ENCODE measurements at places on chromosomes 1 and 21.

- no peak for DNase-seq
Observed at GRCh38 chr1:207648334-207649209, 3.6 kb downstream of the CR1L start.

DNA sequence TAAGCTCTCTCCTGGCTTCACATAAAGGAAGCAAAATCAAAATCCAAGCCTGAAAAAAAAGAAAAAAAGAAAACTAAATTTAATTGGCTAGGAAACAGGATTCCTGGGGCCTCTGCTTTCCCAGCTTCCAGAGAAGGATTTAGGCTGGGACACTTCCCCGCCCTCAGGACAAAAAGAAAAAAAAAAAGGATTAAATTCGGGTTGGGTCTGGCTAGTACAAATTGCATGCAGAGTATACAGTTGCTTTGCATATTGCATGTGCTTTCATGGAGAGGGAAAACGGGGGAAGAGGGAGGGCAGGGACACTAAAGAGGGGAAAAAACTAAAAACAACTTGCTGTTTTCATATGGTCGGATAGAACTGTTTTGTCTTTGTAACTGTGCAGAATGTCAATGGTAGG, 42.7 kb downstream of the OLIG1 start:
- no peak for DNase-seq

GRCh38 chr1:30411206-30411605, 312.2 kb downstream of the MATN1 start:
- DNase-seq: no peak

DNA sequence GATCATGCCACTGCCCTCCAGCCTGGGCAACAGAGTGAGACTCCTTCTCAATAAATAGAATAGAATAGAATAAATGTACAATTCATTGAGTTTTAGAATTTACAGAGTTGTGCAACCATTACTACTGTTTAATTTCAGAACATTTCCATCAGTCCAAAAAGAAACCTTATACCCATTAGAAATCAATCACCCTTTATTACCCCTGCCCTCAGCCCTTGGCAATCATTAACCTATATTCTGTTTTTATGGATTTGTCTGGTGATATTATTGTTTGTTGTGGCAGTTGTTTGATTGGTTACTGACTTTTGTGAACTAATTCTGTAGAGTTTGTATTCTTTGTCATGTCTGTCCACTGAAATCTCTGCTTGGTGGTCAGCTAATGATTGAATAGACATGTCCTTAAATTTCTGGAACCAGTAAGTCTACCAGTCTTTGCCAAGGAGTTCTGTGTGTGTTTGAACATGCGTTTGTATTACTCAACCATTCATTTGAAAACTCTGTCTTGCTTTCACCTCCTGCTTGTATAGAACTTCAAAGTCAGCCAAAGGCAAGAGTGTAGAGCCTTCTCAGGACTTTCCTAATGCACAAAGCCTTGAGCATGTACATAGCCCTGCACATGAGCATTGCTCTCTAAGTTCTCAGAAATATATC, 208.8 kb downstream of the GPR52 start:
- no peak for DNase-seq

DNA sequence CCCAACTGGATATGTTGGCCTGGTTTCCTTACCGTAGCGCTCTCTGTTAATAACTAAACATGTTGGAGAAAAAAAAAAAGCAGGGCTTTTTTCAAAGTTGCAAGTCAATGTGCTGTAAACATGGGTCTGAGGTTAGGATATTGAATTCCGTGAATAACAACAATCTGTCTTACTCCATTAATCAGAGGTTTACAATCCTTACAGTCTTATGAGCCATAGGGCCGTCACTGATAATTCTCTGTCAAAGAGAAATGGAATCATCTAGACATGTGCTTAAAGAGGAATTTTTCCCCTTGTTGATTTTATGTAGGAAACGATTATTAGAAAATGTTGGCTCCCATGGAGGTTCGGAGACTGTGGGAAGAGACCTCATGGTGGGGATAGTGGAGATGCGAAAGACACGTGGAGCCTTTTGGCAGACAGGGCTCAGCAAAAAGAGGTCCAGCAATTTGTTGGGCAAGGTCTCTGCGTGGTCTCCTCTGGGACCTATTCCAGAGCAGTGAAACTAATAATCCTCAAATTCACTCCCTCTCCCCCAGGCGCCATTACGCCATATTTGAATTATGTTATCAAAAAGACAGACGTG, 83.5 kb upstream of the CLDN14 start:
- no peak for DNase-seq

DNA sequence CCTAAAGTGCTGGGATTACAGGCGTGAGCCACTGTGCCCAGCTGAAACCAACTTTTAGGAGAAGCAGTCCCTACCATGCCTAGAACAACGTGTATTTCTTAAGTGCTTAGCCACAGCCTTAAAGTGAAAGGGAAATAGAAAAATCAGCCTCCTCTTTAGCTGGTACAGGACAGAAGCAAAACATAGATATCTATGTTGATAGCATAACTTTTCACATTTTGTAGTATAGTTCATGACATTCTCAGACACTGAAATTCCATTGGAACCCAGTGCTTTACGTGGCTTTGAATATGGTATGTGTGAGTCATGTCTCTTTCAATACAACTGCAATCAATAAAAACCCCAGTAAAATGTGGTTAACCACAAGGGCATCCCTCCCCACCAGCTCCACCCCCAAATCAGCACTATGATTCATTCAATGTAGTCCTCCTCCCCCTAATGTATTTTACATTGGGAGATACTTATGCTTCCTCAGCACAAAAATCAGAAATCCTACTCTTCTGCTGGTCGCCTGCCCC, 32.1 kb downstream of the TGFB2 start:
- DNase-seq: no peak

GRCh38 chr1:151885479-151885878, 23.8 kb downstream of the THEM4 start:
- DNase-seq: no peak

GRCh38 chr1:43531906-43532584, 1.4 kb downstream of the PTPRF start:
- no peak for DNase-seq

DNA sequence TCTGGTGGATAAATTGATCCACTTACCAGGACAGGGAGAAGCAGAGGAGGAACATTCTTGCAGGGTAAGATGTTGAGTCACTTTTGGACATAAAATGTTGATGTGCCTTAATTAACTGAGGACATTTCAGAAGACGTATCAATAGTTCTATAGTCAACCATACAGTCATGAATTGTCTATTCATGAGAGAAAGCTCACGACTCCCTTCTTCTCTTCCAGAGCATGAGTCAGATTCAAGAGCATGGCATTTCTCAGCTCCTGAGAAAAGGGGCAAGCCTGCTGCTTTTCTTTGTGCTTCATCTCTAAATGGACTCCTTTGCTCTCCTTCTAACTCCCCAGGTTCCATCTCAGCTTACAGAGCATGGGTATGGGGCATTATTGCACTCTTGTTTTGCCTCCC, 55.7 kb downstream of the ADGRL4 start:
- DNase-seq: no peak

- no peak for DNase-seq
Observed at GRCh38 chr1:96374076-96374762, 347.4 kb upstream of the PTBP2 start.

- DNase-seq: no peak
Observed at GRCh38 chr21:36325373-36326010, 5.5 kb downstream of the MORC3 start.

GRCh38 chr1:88610687-88611086, 73.4 kb upstream of the PKN2 start:
- DNase-seq: no peak

DNA sequence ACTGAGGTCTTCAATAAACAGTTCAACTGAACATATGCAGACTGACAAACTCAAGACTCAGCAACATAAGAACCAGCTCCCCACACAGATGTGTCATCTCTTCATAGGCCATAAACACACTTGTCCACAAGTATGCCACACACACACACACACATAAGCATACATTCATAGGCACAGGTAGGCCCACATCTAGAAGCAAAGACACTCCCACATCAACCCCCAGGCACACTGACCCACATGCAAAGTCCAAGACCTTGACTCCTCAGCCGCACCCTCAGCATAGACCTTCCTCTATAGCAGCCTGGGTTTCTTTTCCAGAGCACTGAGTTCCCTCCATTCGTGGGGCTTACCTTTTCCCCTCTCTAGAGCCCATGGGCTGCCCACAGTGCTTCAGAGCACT, 1.4 kb downstream of the LAD1 start:
- no peak for DNase-seq

GRCh38 chr1:5748286-5749225, 243.7 kb downstream of the NPHP4 start:
- no peak for DNase-seq

Data from CD4-positive, alpha-beta T cell treated with Interferon gamma for 1 hour (primary cell).